COLO829 (cell line): ENCODE measurements at places on chromosomes 11 and 22.

- DNase-seq: no peak
These were observed 187.7 kb upstream of the E2F8 start for GRCh38 chr11:19428206-19429002.

- no peak for DNase-seq
These were observed 5.5 kb downstream of the IL2RB start for GRCh38 chr22:37144180-37144554.

- DNase-seq: peak; percentile 37
These were observed 54.1 kb upstream of the ARHGAP42 start for GRCh38 chr11:100632941-100633452.

DNA sequence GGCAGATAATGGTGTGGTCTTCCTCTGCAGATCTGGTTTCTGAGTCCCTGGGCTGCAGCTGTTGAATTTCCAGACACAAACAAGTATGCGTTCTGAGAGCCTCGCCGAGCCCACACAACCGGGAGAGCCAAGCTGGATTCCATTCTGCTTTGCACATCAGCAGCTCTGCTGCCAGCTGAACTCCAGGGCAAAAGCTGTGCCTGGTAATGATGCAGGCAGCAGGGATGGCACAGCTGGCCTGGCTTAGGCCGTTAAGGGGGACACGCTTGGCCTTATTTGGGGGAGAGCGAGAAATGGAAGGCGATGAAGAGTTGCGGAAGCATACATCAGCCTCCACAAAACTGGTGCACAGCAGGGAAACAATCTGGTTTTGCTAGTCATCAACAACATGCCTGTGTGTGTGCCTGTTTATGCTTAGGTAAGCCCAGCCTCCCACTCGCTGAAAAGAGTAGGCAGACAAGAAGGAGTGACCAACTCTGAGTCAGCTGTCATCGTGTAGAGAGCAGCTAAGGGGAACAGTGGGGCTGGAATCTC is 25.1 kb downstream of the ADAMTS8 start:
- no peak for DNase-seq

GRCh38 chr11:126105022-126105747 is 42.5 kb upstream of the CDON start:
- DNase-seq: no peak

GRCh38 chr11:3669742-3670183 is 1.4 kb downstream of the CHRNA10 start:
- DNase-seq: no peak
